HuH-7.5 (cell line): ENCODE measurements at places on chromosomes 3 and 15.
A peak's percentile ranks its signal among the peaks of the same experiment; 100 is the strongest.

- DNase-seq = no peak
These were observed 45.6 kb upstream of the PAQR5 start for GRCh38 chr15:69253156-69253555.

DNA sequence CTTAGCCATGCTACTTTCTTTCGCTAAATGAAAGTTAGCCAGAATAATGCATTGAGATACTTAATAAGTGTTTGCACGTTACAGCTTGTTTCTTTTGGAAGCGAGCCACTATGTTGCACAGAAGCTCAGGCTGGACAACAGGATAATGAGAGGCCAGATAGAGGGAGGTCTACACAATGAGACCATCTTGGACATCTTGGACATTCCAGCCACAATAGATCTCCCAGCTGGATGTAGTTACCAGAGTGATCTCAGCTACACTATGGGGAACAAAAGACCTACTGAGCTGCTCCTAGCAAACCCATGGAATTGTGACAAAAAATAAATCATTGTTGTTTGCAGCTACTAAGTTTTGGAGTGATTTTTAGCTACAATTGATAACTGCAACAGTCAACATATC is 540.1 kb upstream of the SEMA6D start:
- no peak for DNase-seq

DNA sequence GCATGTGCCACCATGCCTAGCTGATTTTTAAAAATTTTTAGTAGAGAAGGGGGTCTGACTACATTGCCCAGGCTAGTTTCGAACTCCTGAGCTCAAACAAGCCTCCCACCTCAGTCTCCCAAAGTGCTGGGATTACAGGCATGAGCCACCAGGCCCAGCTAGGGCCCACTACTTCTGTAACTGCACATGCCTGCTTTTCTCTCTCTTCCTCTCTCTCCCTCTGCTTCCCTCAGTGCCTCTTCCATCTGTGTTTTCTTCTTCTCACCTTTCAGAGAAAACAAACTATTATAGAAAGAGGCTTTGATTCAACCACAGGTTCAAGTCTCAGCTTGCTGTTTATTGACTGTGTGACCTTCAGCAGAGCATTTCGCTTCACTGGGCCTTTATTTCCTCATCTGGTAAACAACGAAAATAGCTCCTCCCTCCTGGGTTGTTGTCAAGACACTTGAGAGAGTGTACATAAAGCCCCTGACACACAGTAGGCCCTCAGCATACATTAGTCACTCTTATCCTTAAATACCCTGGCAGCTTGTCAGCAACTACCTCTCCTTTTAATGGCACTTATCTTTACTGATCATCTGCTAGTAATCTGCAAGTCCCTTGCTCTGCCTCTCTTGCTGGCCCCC is 10.2 kb downstream of the TADA3 start:
- no peak for DNase-seq

DNA sequence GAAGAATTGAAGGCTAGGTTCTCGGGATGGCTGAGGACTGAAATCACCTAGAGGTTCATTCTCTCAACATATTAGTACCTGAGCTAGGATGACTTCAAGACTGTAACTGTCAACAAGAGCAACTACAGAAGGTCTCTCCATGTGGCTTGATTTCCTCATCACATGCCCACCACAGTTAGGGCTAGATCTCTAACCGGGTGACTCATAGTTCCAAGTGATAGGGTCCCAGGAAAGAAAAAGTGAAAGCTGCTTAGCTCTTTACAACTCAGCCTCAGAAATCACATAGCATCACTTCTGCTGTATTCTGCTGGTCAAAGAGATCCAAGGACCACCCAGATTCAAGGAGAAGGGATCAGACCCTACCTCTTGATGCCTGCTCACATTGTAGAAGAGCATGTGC is 165.4 kb upstream of the AGTR1 start:
- no peak for DNase-seq

GRCh38 chr3:9352917-9353752 is 9.7 kb upstream of the THUMPD3 start:
- peak; percentile 68 for DNase-seq

DNA sequence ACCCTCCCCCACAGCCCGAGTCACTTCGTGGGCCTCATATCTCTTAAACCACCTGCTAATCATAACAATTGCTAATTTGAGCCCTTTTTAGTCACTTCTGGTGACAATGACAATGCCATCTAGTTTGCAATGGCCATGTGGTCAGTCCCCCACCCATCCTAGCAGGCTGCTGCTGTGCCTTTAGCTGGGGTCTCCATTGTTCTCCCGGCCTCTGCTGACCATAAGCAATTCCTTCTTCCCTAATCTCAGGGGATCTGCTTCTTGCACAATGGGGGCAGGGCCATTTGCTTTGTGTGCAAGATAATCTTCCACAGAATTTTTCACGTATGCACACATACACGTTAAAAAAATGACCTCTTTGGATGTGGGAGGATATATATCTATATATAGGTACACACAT is 406.1 kb upstream of the ONECUT1 start:
- no peak for DNase-seq

- DNase-seq = no peak
These were observed 21.9 kb upstream of the ZBTB47 start for GRCh38 chr3:42631620-42632019.

GRCh38 chr3:101995371-101996046 is 146.2 kb downstream of the NFKBIZ start:
- DNase-seq = no peak

- DNase-seq = no peak
These were observed 183.7 kb upstream of the KCNH8 start for GRCh38 chr3:18964640-18965039.

DNA sequence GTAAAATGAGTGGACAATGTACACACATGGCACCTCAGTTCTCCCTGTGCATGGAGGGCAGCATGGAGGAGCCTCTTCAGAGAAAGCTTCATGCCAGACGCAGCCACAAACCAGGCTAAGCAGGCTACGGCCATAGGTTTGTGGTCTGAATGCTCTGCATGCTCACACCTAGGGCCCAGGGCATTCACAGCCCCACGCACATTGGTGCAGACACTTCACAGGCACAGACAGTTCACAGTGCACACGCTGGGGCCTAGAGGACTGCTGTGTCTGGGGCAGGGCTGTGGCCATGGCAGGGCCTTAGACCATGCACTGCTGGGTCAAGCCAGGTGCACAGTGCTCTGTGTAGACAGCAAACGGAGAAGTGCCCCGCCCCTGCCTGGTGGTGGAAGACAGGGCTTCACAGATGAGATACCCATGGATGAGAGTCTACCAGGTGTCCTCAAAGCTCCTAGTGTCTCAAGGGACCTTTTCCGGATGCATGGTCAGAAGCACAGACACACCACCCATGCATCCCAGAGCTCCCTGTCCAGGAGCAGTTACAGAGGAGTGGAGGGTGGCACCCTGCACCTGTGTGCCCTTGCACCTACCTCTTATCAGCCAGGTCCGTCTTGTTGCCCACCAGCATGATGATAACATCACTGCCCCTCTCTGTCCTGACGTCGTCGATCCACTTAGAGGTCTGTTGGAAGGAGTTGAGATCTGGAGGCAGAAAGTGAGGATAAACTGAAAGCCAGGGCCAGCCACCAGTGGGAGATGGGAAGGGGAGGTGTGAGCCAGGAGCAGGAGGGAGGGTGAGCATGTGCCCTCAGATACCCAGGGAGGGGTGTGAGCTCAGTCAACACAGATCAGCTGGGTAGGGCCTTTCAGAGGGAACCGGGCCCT is 33.5 kb downstream of the SRPRB start:
- no peak for DNase-seq

GRCh38 chr3:143413372-143413771 is 293.8 kb downstream of the CHST2 start:
- DNase-seq = no peak

- DNase-seq = no peak
These were observed 43.1 kb downstream of the PLXNA1 start for GRCh38 chr3:127026036-127026435.

GRCh38 chr3:71984843-71985613 is 200.1 kb upstream of the PROK2 start:
- no peak for DNase-seq

GRCh38 chr3:53230789-53231188 is 25.0 kb downstream of the TKT start:
- no peak for DNase-seq

- no peak for DNase-seq
These were observed 2.3 kb upstream of the TM4SF4 start for GRCh38 chr3:149472030-149472797.

- DNase-seq = no peak
These were observed 27.2 kb upstream of the TNFSF10 start for GRCh38 chr3:172550347-172550943.

GRCh38 chr3:42099020-42099765 is 8.0 kb downstream of the TRAK1 start:
- DNase-seq = no peak

- DNase-seq = no peak
These were observed 38.5 kb upstream of the XCR1 start for GRCh38 chr3:46065750-46066256.

- DNase-seq = no peak
These were observed 31.5 kb downstream of the NGRN start for GRCh38 chr15:90297021-90297420.

DNA sequence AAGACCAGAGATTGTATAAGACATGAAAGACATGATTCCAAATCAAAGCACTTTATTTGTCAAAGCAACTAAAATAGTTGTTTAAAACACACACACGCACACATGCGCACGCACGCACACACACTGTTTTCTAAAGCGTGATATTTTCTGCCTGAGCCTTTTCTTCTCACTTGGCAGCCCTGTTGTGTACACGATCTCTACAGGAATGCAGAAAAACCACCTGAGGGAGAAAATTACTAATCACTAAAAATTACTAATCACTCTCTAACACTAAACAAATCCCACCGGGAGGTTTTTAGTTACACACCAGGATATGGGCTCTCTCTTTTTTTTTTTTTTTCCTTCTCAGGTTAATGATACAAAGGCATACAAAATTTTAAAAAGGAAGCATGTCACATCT is 160.1 kb upstream of the ATP11B start:
- DNase-seq = no peak

GRCh38 chr15:67183443-67184169 is 70.9 kb downstream of the AAGAB start:
- no peak for DNase-seq

DNA sequence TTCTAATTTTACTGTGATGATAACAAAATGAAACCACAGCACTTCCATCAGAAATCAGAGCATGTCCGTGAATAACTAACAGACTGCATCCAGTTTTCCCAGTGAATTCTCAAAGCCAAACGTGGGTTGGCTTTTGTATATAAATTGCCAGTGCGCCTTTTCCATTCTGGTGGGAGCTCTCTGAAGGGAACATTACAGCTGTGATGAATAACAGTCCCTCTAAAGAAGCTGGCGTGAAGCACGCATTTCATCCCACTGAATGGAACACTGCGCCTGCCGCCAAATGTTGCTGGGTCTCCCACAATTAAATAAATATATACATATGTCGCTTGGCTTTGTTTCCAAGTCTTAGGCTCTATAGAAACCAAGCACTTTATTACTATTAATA is 113.0 kb upstream of the PFN2 start:
- DNase-seq = no peak

- peak; percentile 93 for DNase-seq
These were observed at the start of gene FAM43A for GRCh38 chr3:194685718-194686413. Gene FAM43A, plus strand, starts transcription at chr3:194685883. Its CDS starts 944 bp downstream, at chr3:194686827.

DNA sequence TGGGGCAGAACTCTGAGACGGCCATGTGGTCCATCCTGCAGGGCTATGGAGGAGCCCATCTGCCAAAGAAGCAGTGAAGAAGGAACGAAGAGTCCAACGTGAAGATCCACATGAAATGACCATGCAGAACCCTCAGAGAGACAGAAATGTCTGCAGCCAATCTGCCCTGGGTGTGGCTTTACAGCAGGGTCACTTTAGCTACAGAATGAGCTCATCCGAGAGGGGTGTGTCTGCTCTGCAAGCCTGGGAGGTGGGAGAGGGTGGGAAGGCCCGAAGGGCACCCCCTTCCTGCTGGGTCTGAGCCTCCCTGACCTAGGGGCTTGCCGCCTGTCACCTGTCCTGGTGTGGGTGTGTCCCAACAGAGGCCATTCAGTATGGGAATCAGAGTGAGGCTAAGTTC is 176.3 kb downstream of the ATP10A start:
- DNase-seq = no peak

DNA sequence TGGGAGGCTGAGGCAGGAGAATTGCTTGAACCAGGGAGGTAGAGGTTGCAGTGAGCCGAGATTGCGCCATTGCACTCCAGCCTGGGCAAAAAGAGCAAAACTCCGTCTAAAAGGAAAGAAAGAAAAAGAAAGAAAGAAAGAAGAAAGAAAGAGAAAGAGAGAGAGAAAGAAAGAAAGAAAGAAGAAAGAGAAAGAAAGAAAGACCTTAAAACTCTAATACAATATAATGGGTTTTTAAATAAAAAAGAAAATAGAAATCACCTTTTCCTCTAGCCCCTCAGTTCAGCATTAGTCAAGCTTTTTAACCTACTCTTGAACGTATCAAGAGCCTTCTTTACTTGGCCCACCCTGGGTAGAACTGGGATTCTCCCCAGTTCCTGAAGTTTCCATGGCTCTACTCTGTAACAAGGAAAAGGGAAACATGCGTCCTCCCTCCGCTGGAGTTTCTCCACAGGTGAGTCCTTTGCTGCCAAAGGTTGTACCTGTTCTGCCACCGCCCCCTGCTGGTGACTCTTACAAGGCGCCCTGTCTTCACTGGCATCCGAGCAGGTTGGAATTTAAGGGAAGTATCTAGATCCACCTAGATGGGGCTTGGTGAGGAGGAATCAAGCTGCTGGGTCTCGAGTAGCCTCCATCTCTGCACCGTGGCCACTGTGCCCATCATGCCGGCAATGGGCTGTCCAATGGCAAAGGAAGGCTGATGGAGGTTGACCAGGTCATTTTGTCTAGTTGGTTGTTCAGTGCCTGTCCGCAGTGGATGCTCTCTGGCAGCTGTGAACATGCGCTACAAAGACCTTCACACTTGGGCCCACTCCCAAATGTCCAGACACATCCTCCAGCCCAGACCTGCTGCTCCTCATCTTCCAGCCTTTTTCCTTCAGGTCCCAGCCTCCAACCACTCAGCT is 20.6 kb upstream of the EPHB3 start:
- DNase-seq = peak; percentile 68

DNA sequence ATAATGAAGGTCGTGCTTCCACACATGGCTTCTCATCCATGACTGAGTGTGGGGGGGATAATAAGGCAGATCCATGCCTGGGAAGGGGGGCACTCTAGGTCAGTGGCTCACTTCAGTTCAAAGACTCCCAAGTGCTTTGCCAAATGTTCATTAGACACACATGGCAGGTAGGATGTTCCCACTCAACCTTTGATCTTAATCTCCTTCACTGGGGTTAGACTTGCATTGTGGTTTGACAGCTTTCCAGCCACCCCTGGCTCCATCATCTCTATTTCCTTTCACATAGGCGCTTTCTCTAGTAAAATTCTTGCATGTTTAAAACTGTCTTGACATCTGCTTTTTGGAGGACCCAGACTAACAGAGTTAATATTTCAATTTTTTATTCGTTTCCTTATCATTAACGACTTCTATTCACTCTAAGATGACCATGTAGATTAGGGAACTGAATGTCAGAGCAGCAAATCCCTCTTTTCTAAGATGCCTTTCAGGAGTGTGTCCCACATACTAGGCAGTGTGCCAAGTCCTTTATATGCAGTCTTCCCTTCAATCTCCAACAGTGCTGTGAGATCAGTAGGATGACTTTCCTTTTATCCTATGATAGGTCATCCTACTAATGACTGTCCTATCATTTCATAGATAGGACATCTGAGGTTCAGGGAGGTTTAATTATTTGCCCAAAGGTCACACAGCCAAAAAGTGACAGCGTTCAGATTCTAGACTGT is 57.9 kb downstream of the BTD start:
- DNase-seq = no peak

- no peak for DNase-seq
These were observed 53.8 kb upstream of the SEC22A start for GRCh38 chr3:123147754-123148535.

GRCh38 chr3:181410870-181411269 is 300.9 kb upstream of the SOX2 start:
- DNase-seq = no peak
